NCI-H1092 treated with DMSO at 0.1 percent for 48 hours (cell line): ENCODE measurements at places on chromosomes 5 and 9.

DNA sequence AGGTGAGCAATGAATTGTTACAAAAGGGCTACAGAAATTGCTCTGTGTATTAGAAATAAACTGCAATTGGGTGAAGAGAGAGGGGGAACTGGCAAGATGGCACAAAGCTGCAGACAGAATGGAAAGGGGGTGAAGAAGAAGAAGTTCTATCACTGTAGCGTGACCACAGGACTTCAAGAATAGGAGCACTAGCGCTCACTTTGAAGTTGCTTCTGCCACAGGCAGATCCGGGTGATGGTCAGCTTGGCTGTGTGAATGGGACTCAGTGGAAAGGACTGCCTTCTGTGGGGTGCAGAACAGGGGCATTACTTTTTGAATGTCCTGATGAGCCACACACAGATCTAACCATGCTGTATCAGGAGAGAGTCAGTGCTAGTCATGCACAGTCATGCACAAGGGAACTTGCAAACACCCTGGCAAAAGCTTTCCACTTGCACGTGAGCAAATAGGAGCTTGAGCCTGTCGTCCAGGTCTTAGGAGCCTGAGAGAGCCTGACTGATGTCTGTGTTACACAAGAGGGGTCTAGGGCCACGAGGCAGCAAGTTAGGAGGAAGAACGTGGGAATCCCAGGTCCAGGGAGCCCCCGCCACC is 16.3 kb downstream of the IL5 start:
- DNase-seq, result no peak

- DNase-seq, result no peak
Observed at GRCh38 chr5:168234133-168234532, 57.3 kb upstream of the WWC1 start.

GRCh38 chr9:132912131-132912530 is 32.3 kb downstream of the TSC1 start:
- DNase-seq, result no peak

DNA sequence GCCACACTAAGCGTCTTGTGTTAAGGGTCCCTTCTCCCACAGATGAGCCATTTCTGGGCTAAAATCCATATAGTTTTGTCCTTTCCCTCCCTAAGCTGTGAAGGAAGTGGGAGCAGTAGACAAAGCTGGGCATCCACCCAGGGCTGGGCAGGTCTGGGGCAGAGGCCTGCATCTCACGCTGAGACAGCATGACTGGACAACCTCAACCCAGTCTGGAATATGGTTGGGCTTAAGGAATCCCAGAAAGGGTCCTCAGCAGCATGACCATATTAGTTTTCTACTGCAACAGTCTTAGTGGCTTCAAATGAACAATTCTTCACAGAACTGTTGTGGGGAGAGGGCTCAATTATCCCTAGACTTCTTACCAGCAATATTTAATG is 173.8 kb downstream of the AUH start:
- no peak for DNase-seq

DNA sequence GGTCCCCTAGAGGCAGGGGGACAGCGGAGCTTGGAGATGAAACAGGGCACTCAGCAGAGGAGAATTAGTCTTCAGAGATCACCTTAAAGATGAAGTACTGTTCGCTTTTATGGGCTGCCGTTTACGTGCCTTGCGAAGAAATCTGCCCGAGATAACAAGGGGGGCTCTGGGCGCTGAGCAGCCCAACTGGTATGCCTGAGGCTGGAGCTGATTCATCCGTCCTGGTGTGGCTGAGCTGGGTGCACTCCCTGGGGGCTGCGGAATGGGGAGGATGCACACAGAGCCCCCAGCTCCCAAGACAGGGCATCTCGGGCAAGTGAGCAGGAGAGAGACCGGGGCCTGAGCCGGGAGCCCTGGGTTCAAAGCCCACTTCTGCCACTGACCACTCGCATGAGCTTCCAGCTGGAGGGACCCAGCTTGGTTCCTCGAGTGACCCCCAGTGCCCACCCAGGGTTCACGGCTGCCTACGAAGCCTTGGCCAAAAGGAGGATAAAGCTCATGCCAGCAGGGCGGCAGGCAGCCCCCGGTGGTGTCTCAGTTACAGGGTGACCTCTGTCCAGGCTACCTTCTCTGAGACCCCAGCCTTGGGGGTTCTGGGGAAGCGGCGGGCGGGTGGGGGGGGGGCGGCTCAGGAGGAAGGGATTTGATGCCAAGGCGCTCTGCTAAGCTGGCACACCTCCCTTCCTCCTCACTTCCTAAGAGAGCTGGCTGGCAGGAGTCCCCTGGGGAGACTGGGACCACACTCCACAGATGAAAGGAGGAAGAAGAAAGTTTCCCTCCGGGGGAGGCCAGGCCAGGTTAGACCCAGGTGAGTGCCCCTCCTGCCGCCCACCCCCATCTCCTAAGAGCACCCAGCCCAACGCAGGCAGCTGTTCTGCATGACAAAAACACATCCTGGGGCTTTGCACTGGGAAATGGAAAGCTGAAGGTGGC is 5.7 kb downstream of the FIBCD1 start:
- no peak for DNase-seq

DNA sequence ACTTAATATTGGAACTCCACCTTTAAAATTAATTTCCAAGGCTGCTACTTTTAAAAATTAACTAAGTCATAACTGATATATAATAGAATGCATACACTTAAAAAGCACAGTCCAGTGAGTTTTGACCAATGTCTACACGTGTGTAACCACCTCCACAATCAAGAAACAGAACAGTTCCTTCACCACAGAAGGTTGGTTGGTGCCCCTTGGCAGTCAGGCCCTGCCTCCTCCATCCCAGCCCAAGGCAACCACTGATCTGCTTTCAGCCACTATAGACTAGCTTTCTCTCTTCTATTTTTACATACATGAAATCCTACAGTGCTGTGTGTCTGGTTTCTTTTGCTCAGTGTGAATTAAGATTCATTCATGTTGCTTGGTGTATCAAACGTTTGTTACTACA is 215.2 kb downstream of the CRB2 start:
- DNase-seq, result no peak

DNA sequence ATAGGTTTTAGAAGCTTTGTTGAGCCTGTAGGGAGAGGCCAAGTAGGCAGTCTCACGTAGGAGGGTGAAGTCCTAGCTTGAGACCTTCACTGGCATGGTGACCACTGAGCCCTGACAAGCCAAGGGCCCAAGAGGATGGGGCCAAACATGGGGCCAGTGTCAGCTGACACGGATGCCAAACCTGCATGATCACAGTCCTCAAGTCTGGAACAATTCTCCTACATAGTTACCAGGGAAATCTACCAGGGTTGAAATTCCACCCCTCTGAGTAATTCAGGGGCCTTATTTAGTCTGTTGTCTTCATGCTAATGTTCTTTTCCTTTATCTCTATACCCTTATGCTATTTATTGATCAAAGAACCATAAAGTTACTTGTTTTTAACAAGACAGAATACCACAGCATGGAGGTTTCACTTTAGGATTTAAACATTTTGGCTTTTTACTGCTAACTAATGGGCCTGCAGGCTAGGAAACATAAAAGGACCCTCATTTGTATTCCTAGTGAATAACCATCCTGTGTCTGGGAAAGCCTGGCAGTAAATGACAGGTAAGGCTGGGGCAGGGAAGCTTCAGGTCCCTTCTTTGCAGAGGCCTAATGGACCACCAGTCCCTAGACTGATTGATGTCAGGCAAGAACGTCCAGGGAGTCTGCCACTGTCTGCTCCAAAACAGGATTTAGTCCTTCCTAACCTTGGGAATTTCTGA is 140.8 kb downstream of the FGF1 start:
- no peak for DNase-seq

- DNase-seq, result no peak
Observed at GRCh38 chr5:1291611-1292080, 3.2 kb downstream of the TERT start.

GRCh38 chr5:80141147-80141671 is 106.1 kb downstream of the THBS4 start:
- DNase-seq, result no peak

DNA sequence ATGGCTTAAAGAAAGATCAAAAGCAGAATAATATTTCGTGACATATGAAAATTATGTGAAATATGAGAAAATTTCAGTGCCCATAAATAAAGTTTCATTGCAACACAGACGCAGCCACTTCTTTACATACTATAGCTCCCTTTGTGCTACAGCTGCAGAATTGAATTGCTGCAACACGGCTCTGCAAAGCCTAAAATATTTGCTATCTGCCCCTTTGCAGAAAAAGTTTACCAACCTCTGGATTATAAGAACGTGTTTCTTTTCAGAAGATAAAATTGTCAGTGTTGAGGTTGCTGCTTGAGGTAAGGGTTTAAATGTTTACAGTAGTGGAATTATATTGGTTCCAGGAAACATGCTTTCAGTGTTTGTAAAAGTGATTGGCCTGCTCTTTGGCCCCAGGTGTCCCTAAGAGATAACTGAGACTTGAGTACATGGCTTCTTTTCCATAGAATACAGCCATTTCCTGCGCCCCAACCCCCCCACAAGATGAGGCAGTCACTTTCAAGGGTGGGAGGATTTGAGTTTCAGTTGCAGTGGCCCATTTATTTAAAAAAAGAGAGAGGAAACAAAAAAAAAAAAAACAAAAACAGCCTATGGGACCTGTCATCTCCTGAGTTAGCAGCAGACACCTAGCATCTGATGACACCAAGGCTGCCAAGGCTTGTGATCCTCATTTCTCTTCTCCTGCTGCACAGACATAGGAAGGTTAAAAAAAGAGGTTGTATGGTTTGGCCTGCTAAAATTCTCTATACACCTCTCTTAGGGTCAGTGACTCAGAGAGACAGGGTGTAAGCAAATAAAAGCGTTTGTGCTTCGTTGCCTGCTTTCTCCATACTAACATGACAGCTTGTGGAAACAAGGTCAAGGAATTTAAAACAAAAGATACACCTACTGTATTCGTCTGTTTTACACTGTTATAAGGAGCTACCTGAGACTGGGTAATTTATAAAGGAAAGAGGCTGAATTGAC is 28.0 kb upstream of the HTR4 start:
- no peak for DNase-seq

DNA sequence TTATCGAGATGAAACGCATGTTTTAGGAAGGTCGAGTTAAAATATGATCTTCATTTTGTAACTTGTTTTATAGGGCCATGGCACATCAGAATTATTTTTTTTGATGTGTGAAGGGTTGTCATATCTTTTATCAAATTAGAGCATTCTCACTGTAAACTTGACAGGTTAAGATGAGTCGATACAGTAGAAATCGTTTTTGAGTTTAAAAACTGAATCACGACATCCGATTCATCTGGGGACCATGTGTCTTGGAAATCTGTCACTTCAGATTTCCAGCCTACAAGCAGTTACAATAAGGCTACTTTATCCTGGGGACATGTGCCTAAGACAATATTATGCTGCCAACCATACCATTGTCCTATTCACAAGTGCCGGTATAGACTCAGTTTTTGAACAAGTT is 136.2 kb downstream of the ALDH1A1 start:
- DNase-seq, result no peak

GRCh38 chr9:135461936-135462335 is 17.6 kb upstream of the PPP1R26 start:
- no peak for DNase-seq

- DNase-seq, result no peak
Observed at GRCh38 chr5:94499806-94500205, 118.6 kb downstream of the KIAA0825 start.

DNA sequence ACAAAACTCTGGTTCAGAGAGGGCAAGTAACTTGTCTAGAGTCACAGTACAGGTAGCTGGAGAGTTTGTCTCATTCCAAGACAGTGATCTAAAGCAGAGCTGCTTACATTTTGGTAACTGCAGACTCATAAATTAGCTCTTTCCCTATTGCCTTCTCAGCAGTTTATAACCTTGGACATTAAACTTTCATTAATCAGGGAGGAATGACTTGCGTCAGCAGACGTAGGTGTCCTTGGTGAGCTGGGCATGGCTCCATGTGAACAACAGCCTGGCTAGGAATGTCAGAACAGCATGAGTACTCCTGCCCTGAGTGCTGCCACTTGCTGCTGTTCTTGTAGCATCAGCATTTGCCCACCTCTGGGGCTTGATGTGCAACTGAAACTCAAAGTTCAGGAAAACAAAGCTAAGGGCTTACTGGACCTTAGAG is 2.2 kb upstream of the ALDOB start:
- no peak for DNase-seq

GRCh38 chr9:115013998-115014397 is 83.6 kb upstream of the TNFSF8 start:
- peak; percentile 73 for DNase-seq

DNA sequence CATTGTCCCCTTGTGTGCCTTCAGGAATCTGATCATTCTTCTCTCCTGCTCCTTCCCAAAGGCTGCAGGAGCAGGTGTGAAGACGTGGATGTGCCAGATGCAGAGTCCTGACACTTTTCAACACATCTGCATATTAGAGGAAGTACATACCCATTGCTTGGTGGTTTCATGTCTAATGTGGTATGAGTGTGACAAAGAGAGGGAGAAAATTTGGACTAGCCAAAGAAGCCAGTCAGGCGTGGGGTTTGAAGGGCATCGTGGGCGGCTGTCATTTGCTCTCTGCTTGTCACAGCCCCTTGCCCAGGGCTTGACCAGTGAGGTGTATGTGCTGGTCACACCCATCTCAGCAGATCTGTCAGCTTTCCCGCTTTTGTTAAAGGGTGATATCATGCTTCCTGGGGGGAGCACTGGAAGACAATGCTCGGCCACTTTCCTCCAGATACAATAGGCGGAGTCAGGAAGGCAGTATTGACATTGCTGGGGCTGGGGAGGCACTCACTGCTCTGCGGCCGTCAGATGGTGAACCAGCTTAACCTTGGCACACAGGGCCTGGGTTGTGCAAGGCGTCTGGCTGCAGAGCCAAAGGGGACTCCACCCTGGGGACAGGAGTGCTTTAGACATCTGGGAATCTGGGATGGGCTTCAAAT is 8.6 kb downstream of the TEK start:
- peak; percentile 51 for DNase-seq

DNA sequence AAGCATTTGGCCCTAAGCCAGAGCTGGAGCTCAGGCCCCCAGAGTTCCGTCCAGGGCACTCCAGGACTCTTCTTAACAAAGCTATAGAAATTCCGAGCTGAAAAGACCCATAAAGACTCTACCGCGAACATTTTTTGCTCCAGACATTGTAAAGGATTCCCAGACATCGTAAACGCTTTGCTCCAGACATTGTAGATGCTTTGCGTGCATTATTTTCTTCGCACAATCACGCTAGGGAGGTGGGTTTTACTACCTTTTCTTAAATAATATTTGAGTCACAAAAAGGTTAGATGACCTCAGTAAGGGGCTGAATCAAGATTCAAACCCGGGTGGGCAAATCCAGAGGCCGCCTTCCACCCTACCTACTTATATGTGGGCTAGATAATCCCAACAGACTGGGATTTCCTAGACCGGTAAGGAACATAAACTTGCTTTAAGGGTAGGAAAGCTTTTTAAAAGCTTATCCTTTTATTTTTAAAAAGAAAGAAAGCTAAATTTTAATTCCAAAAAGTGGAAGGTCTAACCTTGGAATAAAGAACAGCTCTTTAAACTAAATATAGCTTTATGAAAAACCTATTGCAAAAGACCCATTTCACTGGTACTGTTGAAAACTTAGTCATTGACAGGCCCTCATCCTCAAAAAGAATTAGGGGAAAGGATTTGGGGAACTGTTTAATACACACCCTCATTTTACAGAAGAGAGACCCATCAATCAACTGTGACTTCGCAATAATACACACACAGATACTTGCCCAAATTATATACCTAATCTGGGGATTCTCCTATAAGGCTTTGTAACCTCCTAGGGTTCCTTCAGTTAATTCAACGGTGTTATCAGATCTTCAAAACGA is 822 bp upstream of the TNIP1 start:
- DNase-seq, result peak; percentile 17

- DNase-seq, result peak; percentile 74
Observed at GRCh38 chr5:96601715-96602244, 60.4 kb upstream of the CAST start.

GRCh38 chr5:9617221-9617620 is 12.9 kb downstream of the TAS2R1 start:
- DNase-seq, result no peak

GRCh38 chr5:31664566-31664965 is 25.6 kb downstream of the PDZD2 start:
- no peak for DNase-seq
